ENCODE measurements at places on chromosomes 12 and 14.

DNA sequence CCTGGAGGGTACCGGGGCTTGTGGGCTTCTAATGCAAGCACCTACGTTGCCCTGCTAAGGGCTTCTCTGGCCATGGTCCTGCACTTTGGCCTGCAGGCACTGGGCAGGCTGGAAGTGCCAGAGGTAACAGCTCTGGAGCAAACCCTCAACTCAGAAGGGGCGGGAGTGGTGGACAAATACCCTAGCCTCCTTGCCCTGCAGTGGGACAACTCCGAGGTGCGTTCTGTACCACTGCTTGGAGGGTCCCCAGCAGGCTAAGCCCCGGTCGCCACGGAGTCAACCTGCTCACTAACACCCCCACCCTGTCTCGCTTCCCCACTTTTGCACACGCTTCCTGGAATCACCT, 20.4 kb upstream of the BEGAIN start:
- no peak for DNase-seq

- no peak for DNase-seq
Observed at GRCh38 chr14:101024686-101025085, 121.2 kb upstream of the RTL1 start.

GRCh38 chr14:92392711-92393110, 69.7 kb downstream of the SLC24A4 start:
- no peak for DNase-seq

- no peak for DNase-seq
Observed at GRCh38 chr12:54562750-54563356, 13.5 kb downstream of the PDE1B start.

- no peak for DNase-seq
Observed at GRCh38 chr14:65800694-65801093, 388.2 kb downstream of the FUT8 start.

DNA sequence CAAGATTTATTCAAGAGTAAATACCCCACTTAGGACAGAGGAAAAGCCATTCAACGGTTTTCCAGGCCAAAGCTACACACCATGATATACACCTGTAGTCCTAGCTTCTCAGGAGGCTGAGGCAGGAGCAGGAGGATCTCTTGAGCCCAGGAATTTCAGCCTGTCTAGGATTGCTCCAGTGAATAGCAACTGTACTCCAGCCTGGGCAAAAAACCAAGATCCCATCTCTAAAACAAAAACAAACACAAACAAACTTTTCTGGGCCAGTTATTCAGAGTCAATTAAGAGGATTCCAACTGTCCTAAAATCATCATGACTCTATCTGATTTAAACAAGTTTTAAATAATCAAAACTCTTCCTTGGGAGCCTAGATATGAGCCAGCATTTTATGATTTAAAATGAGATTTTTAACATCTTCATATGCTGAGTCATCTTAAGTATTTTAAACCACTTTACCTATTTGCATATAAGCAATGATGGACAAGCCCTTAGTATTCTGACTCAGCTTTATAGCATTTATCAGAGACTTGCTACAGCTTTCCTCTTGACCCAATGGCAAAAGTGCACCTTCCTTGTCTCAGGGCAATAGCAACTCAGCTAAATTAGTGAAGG, 77.1 kb downstream of the KCNMB4 start:
- no peak for DNase-seq

- no peak for DNase-seq
Observed at GRCh38 chr14:80946187-80946586, 4.6 kb upstream of the CEP128 start.

DNA sequence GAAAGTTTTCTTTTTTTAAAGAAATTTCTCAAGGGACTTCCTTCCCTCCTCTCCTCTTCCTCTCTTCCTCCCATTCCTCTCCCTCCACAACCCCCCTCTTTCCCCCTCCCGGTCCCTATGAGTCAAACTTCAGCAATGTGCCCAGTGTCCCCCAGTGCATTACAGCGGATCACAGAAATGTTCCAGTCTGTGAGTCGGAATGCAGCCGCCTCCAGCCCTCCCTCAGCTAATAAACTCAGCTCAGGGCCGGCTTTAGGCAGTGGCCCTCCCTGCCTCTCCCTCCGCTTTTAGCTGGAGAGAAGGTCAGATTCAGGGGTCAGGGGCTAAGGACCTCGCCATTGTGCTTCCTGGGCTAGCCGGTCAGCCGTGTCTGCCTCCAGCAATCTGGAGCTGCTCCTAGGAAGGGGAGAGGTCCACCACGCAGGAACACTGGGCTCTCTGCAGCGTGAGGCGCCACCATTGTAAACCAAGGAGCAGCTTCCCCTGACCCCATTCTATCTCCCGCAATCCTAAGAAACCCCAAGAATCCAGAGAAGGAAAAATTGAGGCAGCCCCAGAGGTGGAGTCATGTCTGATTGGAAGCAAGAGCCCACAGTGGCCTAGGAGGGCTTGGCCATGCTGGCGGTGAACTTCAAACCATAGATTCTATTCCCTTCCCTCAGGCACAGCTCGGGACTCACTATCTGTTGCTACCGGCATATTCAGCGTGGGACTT, 1.1 kb upstream of the HDAC7 start:
- DNase-seq, result peak; percentile 69

GRCh38 chr14:73712540-73713180, 1.5 kb downstream of the PNMA1 start:
- DNase-seq, result no peak

Measured in WTC11 (cell line).